ENCODE measurements at places on chromosomes 7 and 10.

DNA sequence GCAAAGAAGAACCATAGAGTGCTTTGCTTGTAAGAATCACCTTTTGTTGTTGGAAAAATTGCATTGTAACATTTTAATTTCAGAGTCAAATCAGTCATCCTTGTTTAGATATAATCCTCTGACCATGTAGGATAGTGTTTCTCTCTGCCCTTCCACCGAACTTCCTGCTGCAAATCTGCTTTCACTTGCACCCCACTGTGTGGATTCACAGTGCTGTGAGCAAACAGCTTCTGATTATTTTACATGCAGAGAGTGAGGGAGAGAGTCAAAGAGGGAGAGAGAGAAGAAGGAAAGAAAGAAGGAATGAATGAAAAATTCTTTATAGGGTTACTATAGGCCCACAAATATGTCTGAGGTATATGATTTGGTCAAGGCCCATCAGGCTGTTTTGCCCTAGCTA lies 30.0 kb upstream of the SEM1 start:
- DNase-seq: no peak

DNA sequence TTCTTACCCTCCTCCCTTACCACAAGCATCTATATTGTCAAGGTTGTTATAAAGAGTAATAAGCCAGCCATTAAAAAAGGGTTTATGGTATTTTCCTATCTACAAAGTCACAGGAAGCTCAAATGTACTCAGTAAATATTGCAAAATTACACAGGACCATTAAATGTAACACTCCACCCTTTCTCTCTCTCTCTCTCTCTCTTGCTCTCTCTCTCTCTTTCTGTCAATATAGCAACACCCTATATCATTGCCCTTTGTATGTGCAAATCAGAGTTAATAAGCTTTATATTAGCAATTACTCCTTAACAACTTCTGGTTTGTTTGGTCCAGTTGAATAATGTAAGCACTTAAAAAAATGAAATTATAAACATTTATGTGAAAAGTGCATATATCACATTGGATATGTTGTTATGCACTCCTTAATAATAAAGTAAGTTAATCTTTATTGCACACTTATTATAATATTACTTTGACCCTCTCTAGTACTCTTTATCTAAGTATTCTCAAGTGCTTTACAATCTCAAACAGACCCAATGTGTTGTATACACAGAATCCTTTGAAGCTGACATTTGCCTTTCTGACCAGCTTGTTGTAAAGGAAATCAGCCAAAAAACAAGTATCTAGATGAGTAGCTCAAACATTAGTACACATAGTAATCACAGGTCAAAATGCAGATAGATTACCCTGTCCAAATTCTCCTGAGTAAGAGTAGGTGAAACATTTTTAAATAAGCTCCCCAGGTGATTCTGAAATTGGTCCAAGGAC lies 93.2 kb downstream of the CFTR start:
- no peak for DNase-seq

- DNase-seq: no peak
These were observed 321.4 kb upstream of the HGF start for GRCh38 chr7:82091126-82091684.

DNA sequence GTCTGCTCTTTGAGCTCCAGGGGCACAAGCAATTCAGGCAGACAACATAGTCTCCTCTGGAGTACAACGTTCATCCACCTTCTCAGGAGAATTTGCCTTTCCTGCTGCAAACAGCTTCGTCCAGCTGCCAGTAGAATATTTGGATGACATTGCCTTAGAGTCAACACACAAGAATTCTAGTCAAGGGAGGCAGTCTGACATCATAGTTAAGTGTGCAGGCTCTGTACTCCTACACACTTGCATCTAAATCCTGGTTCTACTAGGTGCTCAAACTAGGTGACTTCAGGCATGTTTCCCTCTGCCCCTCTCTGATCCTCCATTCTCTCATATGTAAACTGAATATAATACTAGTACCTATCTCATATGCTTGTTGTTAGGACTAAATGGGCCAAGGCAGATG lies 314.8 kb downstream of the HPSE2 start:
- DNase-seq: no peak

- peak; percentile 42 for DNase-seq
These were observed 39.2 kb upstream of the DMTF1 start for GRCh38 chr7:87113077-87113476.

DNA sequence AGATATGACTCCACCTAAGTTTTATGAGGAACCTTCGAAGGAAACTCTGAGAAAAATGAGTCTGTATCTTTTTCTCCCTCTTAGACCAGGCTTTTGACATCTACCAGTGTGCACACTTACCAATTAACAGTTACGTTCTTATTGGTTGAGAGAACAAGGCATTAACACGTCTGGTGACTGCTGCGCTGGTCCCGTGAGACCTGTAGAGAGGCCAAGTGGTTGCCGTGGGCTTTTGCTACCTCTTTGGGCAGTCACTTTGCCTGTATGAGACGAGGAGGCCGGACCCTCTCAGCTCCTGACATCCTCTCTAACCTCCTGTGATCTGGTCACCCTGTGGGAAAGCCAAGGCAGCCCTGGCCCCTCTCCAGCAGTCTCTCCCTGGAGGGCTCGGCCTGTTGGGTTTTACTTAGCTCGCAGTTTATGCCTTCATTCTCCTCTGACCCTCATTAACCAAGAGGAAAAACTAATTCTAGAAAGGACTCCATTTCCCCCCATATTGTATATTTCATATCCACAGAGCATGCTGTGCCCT lies 513.9 kb upstream of the GALNT17 start:
- DNase-seq: no peak

- peak; percentile 86 for DNase-seq
These were observed at the start of gene RHOBTB1 for GRCh38 chr10:60944058-60944909. Gene RHOBTB1 (minus strand): TSS chr10:60944185. CDS start chr10:60911542, 32,643 bp downstream.

GRCh38 chr7:127858091-127858914 lies 172.9 kb downstream of the LRRC4 start:
- DNase-seq: no peak

DNA sequence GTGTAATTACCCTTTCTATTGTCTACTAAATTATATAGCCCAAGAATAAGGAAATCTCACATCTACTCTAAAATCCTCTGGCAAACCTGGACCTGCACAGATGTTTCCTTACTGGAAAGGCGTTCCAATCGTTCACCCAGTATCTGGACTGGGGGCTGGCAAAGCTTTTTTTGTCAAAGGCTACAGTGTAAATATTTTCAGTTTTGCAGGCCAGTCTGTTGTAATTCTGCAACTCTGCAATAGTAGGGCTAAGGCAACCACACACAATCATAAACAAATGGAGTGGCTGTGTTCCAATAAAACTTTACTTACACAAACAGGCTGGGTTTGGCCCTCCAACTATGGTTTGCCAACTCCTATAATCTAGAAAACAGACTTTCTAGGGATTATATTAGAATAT lies 56.2 kb downstream of the GLI3 start:
- peak; percentile 66 for DNase-seq

- DNase-seq: peak; percentile 15
These were observed 25.3 kb upstream of the NUDCD3 start for GRCh38 chr7:44515590-44516268.

DNA sequence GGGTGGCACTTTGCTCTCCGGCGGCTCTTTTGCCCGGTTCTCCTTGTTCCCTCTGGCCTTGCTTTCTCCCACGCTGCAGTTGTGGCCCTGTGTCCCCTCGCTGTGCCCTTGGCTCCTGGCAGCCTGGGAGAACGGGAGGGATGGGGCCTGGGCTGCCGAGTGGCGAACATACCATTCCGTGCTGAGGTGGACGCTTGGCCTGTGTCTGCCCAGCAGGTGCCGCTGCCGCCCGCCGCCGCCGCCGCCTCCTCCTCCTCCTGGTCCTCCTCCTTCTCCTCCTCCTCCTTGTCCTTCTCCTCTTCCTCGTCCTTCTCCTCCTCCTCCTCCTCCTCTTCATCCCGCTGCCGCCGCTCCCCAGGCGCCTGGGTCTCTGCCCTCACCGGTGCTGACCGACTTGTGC lies 36.0 kb downstream of the AGAP3 start:
- DNase-seq: no peak

GRCh38 chr7:13032576-13032975 lies 345.1 kb downstream of the ARL4A start:
- no peak for DNase-seq

DNA sequence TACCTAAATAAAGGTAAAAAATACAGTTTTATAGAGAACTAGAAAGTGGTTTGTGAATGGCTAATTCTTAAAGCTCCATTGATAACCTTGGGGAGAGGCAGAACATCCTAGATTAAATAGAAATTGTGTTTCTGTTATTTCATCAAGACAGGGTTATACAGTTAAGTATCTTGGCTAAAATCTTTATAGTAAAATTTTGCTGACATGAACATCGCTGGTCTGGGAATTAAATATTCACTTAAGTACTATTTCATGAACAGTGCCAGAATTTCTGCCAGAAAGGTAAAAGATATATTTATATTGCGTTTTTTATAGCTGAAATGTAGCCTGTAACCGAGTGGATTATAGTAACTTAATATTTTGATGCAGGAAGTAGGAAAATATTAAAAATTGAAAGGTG lies 53.7 kb upstream of the HBP1 start:
- DNase-seq: no peak

DNA sequence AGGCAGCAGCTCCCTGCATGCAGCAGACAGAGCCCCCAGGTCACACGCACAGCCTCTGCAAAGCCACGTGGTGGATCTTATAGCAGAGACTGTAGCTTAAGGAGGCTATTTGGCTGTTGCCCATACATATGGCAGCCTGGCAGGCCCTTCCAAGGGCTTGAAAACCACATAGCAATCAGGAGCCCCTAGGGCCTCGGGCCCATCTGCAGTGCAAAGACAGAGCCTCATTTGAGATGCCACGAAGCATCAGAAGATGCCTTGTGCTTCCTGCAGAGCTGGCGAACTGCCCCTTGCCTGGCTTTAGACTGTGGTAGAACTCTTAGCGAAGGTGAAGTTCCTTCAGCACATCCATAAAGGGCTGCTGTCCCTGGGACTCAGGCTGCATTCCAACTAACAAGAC lies 309.9 kb downstream of the GRID1 start:
- no peak for DNase-seq

DNA sequence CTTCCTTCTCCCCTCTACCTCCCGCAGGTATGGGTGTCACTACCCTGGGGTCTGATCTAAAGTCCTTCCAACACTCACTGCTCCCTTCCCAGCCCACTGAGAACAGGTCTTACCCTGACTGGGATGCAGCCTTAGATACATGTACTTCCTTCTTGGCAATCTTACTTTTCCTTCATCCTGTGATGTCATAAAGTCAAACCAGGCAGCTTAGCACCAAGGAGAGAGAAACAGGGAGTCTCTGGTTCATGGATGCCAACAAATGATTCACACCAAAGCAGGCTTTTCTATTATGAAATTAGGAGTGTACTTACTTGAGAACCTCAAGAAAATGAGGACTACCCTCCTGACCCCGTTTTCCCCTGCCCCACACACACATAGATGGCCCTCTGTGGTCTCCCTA lies 111.0 kb upstream of the KMT2E start:
- DNase-seq: peak; percentile 32

DNA sequence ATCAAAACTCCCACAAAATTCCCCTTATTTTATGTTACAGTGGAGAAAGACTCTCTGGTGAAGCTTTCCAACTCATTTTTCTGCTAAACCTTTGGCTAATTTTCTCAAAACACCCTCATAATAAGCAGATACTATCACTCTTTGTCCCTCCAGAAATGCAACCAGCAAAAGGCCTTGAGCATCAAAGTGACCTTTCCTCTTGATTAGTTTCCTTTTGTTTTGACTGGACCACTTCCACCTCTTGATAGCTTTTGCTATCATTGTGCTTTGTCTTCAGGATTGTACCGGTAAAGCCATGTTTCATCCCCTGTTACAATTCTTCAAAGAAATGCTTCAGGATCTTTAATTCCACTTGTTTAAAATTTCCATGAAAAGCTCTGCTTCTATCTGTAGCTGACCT lies 115.1 kb upstream of the SLC13A1 start:
- DNase-seq: no peak

GRCh38 chr7:116986611-116987565 lies 33.6 kb downstream of the ST7 start:
- no peak for DNase-seq

DNA sequence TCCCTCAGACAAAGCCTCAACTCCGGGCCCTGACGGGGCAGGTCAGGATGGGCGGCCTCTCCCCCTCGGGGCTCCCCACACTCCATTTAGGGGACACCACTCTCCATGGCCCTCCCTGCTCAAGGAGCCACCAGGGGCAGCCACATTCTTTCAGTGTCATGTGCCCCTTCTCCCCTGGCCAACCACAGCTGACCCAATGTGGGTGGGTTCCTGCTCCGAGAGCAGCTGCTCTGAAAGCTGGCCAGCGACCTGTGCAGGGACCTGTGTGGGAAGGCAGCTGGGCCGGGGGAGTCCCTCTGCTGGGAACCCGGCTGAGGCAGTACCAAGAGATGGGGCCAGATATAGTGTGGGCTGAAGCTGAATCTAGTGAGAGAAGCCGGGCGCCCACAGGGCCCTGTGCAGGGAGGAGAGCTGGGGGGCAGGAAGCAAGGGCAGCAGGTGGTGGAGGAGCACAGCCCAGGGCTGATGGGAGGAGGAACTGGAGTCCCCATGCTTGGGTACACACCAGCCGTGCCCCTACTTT lies 40.6 kb upstream of the NPFFR1 start:
- DNase-seq: no peak

GRCh38 chr10:29056729-29057128 lies 232.1 kb upstream of the LYZL1 start:
- no peak for DNase-seq

DNA sequence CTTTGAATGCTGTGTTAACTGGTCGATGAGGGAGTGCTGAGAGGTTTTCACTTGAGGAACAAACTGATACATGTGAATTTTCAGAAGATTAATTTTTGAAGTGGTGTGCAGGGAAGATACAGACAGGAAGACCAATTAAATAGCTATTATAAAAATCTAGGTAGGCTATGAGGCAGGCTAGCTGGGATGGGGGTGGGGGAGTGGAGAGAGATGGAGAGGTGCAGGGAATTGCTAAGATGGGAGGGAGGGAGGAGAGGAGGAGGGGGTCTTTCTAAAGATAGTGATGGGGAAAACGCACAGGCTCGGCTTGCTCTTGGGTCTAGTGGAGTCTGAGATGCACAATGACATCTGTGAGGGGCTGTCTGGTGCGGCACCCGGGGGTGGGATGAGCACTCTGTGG lies 15.2 kb downstream of the ATXN7L1 start:
- no peak for DNase-seq

DNA sequence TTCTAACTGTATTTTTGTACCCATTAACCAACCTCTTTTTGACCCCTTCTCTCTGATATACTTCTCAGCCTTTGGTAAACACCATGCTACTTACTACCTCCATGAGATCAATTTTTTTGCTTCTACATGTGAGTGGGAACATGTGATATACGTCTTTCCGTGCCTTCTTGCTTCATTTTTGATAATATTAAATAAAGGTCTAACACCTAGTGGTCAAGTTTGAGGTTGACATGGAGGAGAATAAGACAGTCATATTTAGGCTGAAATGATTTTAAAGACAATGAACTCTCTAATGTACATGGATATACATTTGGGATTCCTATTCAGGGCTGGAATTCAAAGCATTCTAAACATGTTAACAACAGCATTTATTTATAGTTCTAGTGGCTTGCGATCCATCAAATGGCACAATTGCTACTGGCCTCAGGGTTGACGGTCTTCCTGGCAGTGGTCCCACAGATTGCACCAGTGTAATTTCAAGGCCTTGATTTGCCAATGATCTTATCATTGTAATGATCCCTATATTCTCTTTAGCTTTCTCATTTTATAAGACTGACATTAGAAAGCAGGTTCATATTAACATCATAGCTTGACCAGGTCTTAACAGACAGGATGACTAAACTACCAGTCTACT lies 315.9 kb upstream of the ETV1 start:
- DNase-seq: no peak

GRCh38 chr7:20199015-20199737 lies 18.0 kb downstream of the MACC1 start:
- DNase-seq: peak; percentile 72
